HFFc6 (cell line): ENCODE measurements at places on chromosomes 11 and 22.
A peak's percentile ranks its signal among the peaks of the same experiment; 100 is the strongest.

DNA sequence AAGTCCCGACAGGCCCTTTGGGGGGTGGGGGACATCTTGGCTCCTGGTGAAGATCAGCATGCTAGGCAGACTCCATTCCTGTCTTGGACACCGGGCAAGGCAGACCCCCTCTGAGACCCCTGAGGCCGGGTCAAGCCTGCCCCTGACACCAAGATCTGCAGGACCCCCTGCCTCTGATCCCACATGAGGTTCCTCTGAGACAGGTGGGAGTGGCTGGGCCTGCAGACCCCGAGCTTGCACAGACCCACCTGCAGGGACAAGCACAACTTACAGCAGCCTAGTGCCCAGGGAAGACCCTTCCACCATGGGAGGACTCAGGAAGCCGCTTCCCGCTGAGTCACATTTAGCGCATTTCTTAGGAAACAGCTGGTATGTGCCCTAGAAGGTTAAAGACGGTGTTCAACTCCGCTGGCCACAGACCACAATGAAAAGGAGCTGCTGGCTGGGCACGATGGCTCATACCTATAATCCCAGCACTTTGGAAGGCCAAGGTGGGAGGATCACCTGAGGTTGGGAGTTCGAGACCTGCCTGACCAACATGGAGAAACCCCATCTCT is 15.5 kb downstream of the ARVCF start:
- DNase-seq, result no peak

- DNase-seq, result no peak
These were observed 15.4 kb upstream of the HYLS1 start for GRCh38 chr11:125872138-125872491.

- DNase-seq, result peak; percentile 74
These were observed 13.1 kb downstream of the UBASH3B start for GRCh38 chr11:122668562-122669090.

- no peak for DNase-seq
These were observed 66.0 kb downstream of the MYEOV start for GRCh38 chr11:69359735-69360480.

DNA sequence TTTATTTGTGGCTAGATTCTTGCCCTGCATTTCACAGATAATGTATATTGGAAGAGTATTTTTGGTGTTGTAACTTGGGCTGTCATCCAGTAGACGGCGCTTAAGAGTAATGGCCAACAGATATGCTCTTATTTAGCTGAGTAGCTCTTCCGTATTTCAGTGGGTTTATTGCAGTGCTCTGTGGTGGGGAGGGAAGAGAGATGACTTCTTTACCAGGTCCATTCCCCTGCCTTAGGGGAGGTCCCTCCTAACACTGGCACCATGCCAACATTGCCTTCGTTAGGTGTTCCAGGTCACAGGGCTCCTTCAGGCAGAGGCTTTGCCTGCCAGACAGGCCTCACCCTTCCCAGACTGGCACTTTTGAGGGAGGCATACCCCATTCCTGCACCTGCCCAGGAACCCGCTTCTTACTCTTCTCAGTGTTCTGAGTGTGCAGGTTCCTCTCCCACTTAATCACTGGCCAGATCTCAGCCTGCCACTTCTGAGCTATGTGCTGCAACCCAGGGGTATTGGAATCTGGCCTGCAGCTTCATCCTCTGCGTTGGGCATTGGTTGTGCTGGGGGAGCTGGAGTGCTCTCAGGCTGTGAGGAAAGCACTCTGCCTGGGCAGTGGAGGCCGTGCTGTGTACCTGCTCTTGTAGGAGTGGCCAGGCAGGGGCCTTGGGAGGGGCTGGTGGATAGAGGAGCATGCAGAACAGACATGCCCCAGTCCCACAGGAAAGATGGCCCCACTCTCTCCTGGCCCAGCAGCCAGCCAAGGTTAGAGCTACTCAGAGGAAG is 29.4 kb upstream of the SLN start:
- DNase-seq, result peak; percentile 24

DNA sequence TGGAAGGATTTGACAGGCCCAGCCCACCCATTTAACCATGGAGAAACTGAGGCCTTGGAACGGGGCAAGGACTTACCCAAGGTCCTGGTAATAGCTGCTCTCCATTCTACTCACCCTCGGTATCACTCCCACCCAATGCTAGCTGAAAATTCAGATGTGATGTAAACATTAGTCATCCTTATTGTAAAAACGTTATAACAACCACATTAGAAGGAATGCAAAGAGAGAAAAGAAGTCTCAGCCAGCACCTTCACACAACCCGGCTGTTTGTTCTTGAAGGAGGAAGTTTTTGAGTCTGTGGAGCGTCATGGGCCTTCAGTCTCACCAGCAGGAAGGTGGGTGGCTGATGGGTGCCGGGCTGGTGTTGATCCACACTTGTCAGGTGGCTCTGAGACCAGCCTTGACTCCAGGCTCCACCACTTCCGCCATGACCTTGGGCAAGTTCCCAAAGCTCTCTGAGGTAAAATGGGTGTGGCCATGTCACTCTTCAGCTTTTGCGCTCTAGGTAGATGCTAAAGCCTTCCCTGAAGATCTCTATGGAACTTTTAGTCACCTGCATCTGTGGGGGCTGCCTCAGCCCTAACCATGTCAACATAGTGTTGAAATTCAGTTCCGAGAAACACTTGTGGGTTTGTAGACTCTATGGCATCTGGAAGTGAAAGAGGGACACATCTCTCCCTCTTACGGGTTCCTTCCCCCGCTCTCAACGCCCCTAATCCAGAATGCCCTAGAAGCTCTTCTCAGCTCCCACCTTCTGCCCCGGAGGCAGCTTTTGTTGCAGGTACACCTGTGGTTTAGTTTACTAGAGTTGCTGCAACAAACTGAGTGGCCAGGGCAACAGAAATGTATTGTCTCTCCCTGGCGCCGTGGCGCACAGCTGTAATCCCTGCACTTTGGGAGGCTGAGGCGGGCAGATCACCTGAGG is 14.8 kb downstream of the CD6 start:
- DNase-seq, result peak; percentile 40
